ENCODE measurements at places on chromosomes 6 and 20.
A peak's percentile ranks its signal among the peaks of the same experiment; 100 is the strongest.

DNA sequence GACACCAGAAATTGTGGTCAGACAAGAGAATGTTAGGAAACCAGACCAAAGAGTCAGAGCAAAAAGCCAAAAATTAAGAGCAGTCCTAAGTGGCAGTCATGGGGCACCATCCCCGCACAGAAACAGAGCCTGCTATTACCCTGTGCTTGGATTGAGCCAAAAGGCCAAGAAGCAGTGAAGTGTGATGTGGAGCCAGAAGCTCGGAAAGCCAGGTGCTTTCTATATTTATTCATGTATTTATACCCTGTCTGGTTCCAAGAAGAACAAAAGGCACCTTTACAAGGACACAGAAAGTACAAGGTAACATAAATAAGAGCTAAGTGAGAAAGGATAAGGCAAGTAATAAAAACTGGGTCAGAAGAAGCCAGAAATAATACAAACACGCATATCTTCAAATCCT lies 336.2 kb upstream of the CNR1 start:
- no peaks in the 10 kb centered on the region for H3K4me1 ChIP-seq
- H3K4me3 ChIP-seq, result no peak overlapping the region
- DNase-seq, result no peak
- no peak overlapping the region for H3K27ac ChIP-seq
- H3K27me3 ChIP-seq, result peaks cover 12% of the 10 kb centered on the region

GRCh38 chr6:19415605-19416326 lies 421.4 kb upstream of the ID4 start:
- H3K27me3 ChIP-seq, result no peaks in the 10 kb centered on the region
- no peaks in the 10 kb centered on the region for H3K4me1 ChIP-seq
- no peaks in the 10 kb centered on the region for H3K36me3 ChIP-seq
- no peak for DNase-seq

GRCh38 chr20:16485401-16485800 lies 87.8 kb downstream of the KIF16B start:
- DNase-seq, result no peak
- no peak overlapping the region for H3K4me3 ChIP-seq
- no peaks in the 10 kb centered on the region for H3K27me3 ChIP-seq
- peaks cover 57% of the 10 kb centered on the region for H3K36me3 ChIP-seq
- no peak overlapping the region for H3K27ac ChIP-seq

GRCh38 chr6:151004383-151005024 lies 139.0 kb downstream of the MTHFD1L start:
- no peaks in the 10 kb centered on the region for H3K36me3 ChIP-seq
- no peaks in the 10 kb centered on the region for H3K27me3 ChIP-seq
- H3K27ac ChIP-seq, result no peak overlapping the region
- DNase-seq, result no peak
- H3K4me3 ChIP-seq, result no peak overlapping the region

DNA sequence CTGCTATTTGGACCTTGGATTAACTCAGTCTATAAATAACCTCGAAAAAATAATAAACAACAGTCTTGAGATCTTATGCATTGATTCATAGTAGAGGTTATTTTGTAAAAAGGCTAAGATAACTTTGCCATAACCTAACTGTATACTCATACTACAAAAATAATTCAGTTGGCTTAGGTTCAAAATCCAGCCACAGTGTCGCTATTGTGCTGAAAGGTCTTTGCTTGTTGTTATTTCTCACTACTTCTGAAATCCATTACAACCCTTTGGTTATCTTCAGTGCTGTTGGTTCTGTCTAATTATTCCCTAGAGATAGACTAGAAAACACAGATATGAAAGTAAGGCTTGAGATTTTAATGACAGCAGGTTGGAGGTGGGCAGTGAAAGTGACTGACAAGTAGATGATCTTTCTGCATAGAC lies 74.4 kb downstream of the MKKS start:
- H3K4me1 ChIP-seq, result no peaks in the 10 kb centered on the region
- no peak overlapping the region for H3K27ac ChIP-seq
- no peak for DNase-seq
- no peak overlapping the region for H3K4me3 ChIP-seq
- peaks cover 9% of the 10 kb centered on the region for H3K27me3 ChIP-seq

GRCh38 chr6:139277587-139277986 lies 14.2 kb downstream of the TXLNB start:
- H3K4me1 ChIP-seq, result peaks cover 38% of the 10 kb centered on the region
- no peak for DNase-seq
- H3K27ac ChIP-seq, result peak overlapping the region; percentile 56
- H3K4me3 ChIP-seq, result no peak overlapping the region

GRCh38 chr6:149443411-149444181 lies 41.2 kb downstream of the ZC3H12D start:
- H3K36me3 ChIP-seq, result no peaks in the 10 kb centered on the region
- no peaks in the 10 kb centered on the region for H3K27me3 ChIP-seq
- no peaks in the 10 kb centered on the region for H3K4me1 ChIP-seq

- H3K4me3 ChIP-seq, result no peak overlapping the region
- H3K27me3 ChIP-seq, result peaks cover 24% of the 10 kb centered on the region
- no peaks in the 10 kb centered on the region for H3K36me3 ChIP-seq
- H3K27ac ChIP-seq, result no peak overlapping the region
- DNase-seq, result no peak
Measured at GRCh38 chr20:50686821-50687220, 4.5 kb downstream of the RIPOR3 start.

DNA sequence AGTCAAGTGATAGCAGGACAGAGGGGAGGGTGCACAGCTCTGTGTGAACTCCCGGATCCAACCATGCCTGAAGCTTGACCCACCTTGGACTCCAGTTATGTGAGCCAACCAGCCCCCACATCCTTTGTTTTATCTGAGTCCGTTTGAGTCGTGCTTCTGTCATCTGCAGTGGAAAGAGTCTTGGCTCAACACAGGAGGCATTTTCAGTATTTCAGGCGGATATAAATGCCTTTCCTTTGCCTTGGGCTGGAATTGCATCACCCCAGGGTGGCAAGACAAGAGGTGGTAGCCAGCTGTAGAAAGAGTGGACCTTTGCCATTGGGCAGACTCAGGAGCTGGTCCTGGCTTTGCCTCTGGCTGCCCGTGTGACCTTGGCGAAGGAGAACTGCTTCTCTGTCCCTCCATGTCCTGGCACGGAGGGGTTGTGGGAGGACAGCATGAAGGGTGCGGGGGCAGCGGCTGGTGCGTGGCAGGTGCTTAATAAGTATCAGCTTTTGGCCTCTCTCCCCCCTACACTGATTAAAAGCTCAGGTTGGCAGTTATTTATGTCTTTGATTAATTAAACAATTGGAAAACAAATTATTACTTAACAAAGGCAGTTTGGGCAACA lies 42.6 kb upstream of the APCDD1L start:
- no peaks in the 10 kb centered on the region for H3K4me1 ChIP-seq
- H3K36me3 ChIP-seq, result no peaks in the 10 kb centered on the region
- H3K27me3 ChIP-seq, result peaks cover 12% of the 10 kb centered on the region
- no peak overlapping the region for H3K4me3 ChIP-seq
- no peak for DNase-seq
- no peak overlapping the region for H3K27ac ChIP-seq

DNA sequence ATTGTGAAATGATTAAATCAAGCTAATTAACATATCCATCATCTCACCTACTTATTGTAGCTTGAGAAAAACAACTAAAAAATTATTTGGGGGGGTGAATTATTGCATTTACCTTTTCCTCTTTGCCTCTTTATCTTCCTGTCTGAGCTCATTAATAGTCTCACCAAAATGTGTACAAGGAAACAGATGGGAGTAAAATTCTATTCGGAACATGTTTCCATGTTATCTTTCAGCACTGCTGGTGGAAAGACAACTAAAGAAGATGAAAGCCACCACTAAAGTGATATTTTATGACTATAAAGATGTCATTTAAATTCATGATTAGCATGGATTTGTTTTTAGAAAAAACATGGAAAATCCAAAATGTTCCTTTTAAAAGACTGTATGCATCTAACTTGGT lies 102.6 kb downstream of the SYNE1 start:
- peaks cover 9% of the 10 kb centered on the region for H3K27me3 ChIP-seq
- DNase-seq, result no peak
- H3K36me3 ChIP-seq, result no peaks in the 10 kb centered on the region

DNA sequence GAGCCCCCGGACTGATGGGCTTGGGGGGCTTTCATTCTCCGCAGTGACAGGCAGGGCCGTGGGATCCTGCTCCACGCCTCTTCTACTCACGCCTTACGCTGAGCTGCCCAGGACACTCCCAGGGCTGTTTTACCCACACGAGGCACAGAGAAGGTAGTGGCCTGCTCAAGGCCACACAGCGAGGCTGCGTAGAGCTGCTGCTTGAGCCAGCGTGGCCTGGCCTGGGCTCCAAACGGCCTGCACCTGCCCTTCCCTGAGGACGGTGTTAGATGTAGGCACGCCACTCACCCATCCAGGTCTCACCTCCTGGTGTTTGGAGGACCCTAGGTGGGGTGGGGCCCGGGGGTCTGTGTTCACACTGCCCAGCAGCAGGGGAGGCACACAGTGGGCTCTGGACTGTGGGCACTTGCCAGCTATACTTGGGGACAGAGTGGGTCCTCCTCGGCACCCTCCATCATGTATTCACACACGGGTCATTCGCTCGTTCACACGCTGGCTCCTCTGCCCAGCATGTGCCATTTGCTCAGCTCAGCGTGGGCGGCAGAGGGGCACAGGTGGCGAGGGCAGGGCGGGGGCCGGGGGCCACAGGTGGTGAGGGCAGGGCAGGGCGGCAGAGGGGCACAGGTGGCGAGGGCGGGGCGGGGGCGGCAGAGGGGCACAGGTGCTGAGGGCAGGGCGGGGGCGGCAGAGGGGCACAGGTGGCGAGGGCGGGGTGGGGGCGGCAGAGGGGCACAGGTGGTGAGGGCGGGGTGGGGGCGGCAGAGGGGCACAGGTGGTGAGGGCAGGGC lies 18.4 kb upstream of the RBBP8NL start:
- no peak overlapping the region for H3K4me3 ChIP-seq
- no peak for DNase-seq
- no peak overlapping the region for H3K27ac ChIP-seq
- H3K4me1 ChIP-seq, result no peaks in the 10 kb centered on the region

DNA sequence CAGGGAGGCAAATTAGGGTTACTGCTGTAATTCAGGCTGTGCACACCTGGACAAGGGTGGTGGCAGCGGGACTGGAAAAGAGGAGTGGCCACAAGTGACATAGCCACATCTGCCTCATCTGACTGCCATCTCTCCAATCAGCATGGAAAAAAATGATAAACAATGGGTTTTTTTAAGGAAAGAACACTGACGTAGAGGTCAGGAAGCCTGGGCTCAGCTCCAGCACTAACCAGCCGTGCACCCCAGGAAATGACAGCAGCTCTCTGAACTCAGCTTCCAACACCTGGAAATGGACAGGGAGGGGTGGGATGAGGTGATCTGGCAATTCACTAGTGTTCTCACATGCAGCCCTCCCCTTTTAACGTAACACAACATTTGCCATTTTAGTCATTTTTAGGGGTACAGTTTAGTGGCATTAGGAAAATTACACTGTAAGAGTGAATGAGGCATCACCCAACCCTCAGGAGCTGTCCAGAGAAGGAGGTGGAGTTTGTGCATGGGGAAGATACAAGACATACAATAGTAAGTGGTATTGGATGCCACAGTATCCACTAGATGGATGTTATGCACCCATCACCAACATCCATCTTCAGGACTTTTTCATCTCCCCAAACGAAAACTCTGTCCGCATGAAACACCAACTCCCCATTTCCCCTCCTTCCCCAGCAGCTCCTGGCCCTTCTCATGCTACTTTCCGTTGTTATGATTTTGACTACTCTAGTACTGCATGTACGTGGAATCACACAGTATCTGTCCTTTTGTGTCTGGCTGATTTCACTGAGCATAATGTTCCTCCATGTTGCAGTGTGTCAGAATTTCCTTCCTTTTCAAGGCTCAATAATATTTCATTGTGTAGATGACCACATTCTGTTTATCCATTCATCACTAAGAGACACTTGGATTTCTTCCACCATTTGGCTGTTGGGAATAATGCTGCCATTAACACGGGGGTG lies 215.5 kb upstream of the ECI2 start:
- DNase-seq, result no peak
- H3K27ac ChIP-seq, result no peak overlapping the region
- no peaks in the 10 kb centered on the region for H3K36me3 ChIP-seq
- H3K27me3 ChIP-seq, result peaks cover 5% of the 10 kb centered on the region
- no peak overlapping the region for H3K4me3 ChIP-seq
- no peaks in the 10 kb centered on the region for H3K4me1 ChIP-seq

DNA sequence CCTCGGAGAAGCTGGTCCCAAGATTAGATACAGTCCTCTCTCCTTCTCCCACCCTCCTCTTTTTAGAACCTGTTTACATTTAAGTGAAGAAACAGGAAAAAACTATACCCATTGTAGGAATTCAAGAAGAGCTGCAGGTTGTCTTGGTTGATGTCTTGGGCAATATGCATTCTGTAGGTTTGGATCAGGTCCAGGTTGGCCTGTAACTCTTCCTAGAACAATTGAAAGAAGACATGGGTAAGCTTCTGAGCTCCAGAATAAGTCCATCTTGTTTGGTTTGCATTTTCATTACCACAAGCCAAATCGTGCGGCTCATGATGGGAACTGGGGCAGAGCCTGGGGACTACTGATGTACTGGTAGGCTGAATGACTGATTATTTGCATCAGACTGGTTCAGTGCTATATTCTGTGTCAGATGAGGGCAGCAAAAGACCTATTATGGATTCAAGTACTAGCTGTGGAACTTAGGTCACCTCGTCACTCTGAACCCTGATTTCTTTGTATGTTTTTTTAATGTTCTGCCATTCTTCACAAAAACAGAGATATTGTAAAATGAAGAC lies 20.3 kb upstream of the SLA2 start:
- no peaks in the 10 kb centered on the region for H3K4me1 ChIP-seq
- peak; percentile 41 for DNase-seq
- H3K27me3 ChIP-seq, result no peaks in the 10 kb centered on the region
- H3K4me3 ChIP-seq, result no peak overlapping the region

DNA sequence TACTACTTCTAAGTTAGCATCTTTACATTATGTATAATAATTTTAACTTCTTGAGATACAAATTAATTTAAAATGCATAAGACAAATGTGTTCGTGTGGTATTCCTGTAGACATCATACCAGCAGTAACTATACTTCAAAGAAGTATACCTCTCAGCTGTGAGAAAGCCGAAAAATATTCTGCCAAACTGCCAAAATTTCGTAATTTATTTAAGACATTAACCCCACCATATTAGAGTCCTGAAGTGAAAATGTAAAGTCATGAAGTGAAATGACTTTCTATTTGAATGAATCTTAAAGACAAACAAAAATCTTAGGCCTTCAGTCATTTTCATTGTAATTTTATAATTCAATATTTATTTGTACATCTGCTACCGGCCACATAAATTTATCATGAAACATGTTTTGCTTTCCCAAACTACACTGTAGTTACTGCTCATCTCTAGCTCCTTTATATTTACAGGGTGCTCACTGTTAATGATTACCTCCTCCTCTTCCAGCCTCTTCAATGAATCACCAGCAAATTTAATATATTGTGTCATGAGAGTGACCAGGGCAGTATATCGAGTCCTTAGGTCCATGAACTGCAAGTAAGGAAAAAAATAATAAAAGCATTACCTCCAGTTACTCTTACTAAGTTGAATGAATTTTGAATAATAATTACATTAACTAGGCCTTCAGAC lies 18.5 kb downstream of the DST start:
- H3K36me3 ChIP-seq, result no peaks in the 10 kb centered on the region
- no peak for DNase-seq
- no peak overlapping the region for H3K27ac ChIP-seq
- H3K27me3 ChIP-seq, result no peaks in the 10 kb centered on the region

- no peak overlapping the region for H3K4me3 ChIP-seq
- H3K36me3 ChIP-seq, result no peaks in the 10 kb centered on the region
- H3K4me1 ChIP-seq, result peaks cover 23% of the 10 kb centered on the region
- DNase-seq, result no peak
- no peak overlapping the region for H3K27ac ChIP-seq
Measured at GRCh38 chr6:56593801-56594318, 48.8 kb downstream of the DST start.

GRCh38 chr6:10585209-10585845 lies 64.2 kb downstream of the GCNT2 start:
- H3K27ac ChIP-seq, result no peak overlapping the region
- no peaks in the 10 kb centered on the region for H3K27me3 ChIP-seq
- no peak for DNase-seq
- H3K4me1 ChIP-seq, result peaks cover 7% of the 10 kb centered on the region

Measured in naive thymus-derived CD8-positive, alpha-beta T cell (primary cell).